ENCODE measurements at places on chromosomes 4 and X. TPM values are rescaled to one million over a fixed set of nuclear protein-coding genes. Genes with fewer than 3 reads are reported as not detected.

GRCh38 chr4:139761461-139761860, 95.8 kb downstream of the MGST2 start:
- DNase-seq: peak; percentile 68

Gene PITX2
- total RNA-seq: 25.4 TPM

Gene GLUD2
- 3.6 TPM for total RNA-seq

Gene SCML2
- total RNA-seq: 16.8 TPM

DNA sequence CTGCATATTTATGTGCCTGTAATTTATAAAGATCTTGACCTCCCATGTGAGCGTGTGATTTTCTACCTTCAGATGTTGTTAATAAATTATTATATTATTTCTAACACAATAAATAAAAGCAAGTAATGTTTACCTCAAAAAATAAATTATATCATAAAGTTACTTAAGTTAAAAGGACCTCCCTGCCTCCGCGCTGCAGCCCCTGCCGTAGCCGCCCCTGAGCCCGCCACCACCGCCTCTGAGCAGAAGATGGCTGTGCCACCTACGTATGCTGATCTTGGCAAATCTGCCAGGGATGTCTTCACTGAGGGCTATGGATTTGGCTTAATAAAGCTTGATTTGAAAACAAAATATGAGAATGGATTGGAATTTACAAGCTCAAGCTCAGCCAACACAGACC, 119.6 kb upstream of the BRWD3 start:
- DNase-seq: no peak
